ENCODE measurements at places on chromosomes 3 and 15.

DNA sequence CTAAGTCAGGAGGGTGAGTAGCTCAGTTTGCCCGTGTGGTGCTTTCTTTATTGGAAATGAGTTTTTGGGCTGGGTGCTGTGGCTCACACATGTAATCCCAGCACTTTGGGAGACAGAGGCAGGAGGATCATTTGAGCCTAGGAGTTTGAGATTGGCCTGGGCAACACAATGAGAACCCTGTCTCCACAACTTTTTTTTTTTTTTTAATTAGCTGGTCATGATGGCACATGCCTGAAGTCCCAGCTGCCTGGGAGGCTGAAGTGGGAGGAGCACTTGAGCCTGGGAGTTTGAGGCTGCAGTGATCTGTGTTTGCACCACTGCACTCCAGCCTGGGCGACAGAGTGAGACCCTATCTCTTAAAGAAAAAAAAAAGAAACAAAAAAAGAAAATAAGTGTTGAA is 174.9 kb downstream of the NSMCE3 start:
- no peak for DNase-seq

DNA sequence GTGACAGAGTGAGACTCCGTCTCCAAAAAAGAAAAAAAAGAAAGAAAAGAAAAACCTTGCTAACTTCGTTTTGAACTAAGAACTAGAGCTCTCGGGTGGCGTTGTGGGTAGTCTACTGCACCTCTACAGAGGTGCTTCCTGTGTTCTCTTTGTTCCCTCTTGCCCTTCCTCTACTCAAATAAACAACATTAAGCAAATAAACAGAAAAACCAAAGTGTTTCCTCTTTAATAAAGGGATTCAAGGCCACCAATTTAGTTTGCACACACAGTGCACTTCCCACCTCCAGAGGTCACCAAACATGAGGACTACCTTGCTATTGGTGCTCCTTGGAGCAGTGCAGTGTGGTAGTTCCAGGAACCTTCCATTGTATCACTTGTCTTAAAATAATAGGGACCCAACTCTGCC is 354.2 kb upstream of the TBL1XR1 start:
- DNase-seq: no peak

DNA sequence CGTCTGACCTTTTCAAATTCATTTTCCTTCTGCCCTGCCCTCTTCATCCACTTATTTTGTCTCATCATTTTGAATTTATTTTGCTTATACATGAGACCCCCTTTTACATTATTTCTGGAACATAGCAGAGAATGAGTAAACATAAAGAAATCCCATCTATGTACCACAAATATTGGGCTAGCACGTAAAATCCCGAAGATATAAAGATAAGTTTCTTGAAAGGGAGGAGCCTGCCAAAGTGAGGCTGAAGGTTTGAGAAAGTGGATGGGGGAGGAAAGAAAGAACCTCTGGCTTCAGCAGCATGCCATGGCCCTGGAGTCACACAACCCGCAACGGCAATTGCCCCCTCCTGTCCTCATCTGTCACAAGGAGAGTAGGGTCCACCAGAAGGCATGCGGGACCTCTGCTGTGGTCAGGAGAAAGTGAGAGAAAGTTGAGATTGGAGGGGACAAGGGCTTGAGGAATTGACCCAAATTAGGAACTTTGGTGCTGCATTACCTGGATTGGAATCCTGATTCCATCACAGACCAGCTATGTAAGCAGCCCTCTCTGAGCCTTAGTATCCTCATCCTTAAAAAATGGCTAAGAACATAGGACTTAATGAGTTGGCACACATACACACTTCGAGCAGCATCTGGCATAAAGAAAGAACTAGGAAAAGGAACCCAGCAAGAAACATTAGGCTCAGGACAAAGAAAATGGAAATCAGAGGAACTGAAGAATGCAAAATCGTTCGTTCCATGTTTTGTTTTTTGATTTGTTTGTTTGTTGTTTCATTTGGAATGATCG is 53.7 kb upstream of the GYG1 start:
- no peak for DNase-seq

DNA sequence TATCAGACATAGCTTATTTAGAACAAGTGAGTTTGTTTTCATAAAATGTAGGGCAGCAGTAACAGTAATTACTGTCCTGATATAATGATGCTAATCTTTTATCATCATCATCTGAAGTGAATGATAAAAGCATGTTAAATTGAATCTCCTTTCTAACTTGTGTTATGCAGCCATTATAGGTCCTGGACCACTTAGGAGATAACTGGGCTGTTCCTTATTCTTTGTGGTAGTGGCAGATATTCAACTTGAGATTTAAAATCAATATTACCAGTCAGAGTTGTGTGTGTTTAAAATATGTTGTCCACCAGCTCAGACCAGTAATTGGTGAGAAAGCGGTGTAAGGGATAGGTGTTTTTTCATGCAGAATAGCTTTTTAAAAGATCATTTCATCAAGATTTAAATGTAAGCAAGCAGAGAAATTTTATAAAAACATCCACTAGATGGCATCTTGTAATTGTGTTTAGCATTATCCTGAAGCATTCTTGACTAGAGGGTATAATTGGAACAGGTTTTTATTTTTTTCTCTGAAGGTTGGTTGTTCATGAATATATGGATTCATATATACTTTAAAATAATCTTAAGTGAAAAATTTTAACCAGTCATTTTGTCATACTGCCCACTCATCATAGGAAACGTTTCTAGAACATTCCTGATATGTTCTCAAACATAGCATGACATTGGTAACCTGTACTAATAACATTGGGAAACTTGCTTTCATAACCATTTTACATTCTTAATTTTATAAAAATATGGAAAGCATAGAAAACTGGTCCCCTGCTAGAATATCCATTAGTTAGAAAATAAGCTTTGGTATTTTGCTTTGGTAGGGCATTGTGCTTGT is 153.9 kb downstream of the BBX start:
- no peak for DNase-seq

DNA sequence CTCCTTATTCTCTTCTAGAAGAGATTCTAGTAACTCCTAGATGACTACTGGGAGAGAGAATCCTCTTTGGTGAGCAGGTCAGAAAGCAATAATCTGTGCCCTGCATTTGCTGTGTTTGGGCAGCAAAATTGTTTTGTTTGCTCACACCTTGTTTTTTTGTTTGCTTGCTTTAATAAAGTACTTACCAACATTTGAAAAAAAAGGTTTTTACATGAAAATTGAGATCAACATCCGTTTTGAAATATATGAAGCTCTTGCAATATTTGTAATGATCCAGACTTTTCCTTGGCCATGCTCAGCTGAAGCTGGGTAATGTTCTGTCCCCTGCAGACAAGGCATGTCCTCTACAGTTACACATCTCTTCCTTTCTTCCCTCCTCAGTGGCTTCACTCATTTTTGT is 62.2 kb downstream of the DIPK2A start:
- DNase-seq: no peak

GRCh38 chr15:77584201-77584600 is 48.5 kb downstream of the LINGO1 start:
- DNase-seq: no peak

- DNase-seq: no peak
These were observed 22.5 kb downstream of the DMXL2 start for GRCh38 chr15:51600114-51600513.

GRCh38 chr3:178318340-178318739 is 217.9 kb upstream of the KCNMB2 start:
- DNase-seq: no peak

DNA sequence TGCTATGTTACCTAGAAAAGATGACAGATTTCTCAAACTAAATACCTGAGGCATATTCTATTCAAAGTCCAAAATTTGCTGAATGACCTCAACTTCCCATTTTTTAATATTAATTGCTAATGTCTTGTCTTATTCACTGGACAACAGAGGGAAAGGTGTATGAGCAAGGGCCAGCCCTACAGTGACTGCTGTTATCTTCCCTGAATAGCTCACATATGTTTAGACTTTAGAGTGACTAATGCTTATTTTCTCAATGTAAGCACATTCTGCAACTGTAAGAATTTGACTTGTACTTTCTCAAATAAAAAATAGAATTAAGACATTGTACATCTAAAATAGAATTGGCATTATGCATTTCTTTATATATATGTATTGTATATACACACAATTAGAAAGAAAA is 26.5 kb upstream of the AADACL2 start:
- no peak for DNase-seq
